RKO (cell line): ENCODE measurements at places on chromosomes 16 and 17.
A peak's percentile ranks its signal among the peaks of the same experiment; 100 is the strongest.

DNA sequence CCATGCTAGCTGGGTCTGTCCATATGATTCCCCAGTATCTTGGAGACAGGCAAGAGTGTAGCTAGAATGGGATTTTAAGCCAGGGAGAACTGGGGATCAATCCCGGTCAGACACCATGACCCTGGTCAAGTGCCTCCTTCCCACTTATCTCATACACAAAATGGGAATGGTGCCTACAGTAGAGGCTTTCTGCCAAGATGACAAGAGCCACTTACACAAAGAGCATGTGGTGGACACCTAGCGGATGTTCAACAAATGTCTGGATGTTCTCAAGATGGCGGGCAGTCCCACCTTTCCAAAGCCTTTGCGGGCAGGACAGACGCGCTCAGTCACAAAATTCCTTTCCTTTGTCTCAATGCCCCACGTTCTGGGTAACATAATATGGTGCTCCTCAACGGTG, 57.3 kb downstream of the MAF start:
- no peak for DNase-seq

DNA sequence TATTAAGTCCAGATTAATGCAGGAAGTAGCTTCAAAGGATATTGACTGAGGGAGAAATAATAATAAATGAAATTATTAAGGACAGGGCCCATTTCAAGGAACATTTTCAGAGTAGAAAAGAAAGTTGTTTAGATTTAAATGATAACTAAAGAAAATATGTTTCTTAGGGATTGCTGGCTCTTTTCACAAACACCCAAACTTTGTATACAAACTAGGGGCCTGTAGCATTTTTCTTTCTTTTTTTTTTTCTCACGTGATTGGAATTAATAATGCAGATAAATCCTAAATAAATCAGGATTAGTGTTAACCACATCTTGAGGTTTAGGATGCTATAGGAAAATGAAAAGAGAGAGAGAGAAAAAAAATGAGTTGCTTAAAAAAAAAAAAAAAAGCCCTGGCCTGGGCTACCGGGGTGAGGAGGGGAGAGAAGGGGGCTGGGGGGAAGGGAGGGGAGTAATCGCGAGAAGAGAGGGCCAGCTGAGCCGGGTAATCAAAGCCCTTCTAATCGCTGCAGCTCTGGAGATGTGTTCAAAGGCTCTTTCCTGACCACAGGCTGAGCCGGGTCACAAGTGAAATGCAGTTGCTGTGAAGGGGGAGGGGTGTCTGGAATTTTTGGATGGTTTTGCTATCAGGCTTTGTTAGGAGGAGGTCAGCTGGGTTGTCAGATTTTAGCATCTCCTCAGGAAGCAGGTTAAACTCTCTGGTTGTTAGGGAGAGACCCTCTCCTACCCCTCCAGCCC, 104.6 kb upstream of the ZFHX3 start:
- DNase-seq = no peak

GRCh38 chr17:29176558-29177351, 3.4 kb downstream of the MYO18A start:
- DNase-seq = peak; percentile 59

- no peak for DNase-seq
Measured at GRCh38 chr16:29897333-29897732, 2.0 kb downstream of the SEZ6L2 start.

GRCh38 chr17:1649844-1650501, at the start of gene RILP:
TSS of gene RILP (minus strand) at chr17:1649866. CDS start at chr17:1649804, 62 bp downstream.
- DNase-seq = peak; percentile 72

DNA sequence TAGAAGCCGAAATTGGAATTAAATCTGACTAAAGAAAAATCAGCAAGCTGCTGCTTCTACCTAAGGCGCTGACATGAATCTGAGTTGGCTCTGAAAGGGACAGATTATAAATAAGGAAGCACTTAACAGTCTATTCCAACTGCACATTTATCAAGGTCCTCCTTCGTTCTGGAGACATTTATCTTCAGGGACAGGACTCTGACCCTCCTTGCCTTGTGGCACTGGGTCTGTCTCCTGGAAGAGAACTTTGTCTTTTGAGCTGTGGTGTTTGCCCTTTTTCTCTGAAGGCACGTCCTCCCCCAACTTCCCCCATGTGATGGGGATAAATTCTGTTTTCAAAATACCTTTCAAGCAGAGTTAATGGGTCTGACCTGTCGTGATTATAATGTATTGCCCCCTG, 47.0 kb upstream of the MARCHF10 start:
- no peak for DNase-seq

DNA sequence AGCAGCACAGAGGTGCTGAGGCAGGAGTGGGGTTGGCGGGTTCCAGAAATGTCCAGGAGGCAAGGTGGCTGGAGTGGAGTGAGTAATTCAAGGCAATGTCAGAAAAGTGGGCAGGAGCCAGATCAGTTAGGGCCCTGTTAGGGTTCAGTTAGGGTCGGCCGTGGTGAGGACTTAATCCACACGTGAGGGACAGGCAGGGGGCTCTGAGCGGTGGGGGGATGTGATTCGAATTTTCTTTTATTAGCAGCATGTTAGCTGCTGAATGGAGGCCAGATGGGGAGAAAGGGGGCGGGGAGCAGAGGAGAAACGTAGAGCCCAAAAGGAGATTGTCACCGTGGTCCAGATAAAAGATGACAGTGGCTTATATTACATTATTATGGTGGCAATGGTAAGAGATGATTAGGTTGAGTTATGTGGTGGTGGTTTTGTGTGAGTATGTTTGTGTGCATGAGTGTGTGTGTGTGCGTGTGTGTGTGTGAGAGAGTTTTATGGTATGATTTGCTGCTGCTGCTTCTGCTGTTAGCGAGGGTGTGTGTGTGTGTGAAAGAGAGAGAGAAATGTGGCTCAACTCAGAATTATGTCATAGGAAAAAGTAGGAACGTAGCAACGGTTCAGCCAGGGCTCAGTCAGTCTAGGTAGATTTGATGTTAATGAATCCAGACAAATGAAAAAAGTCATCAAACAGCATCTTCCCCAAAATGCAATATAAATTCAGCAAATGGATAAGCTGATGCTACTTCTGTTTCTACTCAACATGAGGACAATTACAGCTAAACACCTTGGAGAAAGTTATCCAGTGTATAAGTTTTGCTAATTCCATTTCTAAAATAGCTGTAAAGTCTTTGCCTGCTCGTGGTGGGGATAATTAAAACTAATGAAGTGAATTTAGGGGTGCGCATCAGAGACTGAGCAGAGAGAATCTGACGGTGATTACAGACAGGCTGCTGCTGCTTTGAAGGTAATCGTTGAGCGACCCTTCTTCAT, 390.6 kb downstream of the HAPSTR1 start:
- DNase-seq = no peak
